Dermis microvascular lymphatic vessel endothelial cell (primary cell): ENCODE measurements at places on chromosomes 12 and 14. TPM values are rescaled to one million over a fixed set of nuclear protein-coding genes. Genes with fewer than 3 reads are reported as not detected.

The KLRB1 gene
- not detected in 2 replicates for total RNA-seq

The TAOK3 gene
- 15.3 and 16.7 TPM in 2 replicates for total RNA-seq

The DTX1 gene
- total RNA-seq, result 1.8 and 6.1 TPM in 2 replicates

The COX8C gene
- total RNA-seq, result not detected in 2 replicates

The VRTN gene
- not detected in 2 replicates for total RNA-seq
